ENCODE measurements at places on chromosomes 4 and X.

DNA sequence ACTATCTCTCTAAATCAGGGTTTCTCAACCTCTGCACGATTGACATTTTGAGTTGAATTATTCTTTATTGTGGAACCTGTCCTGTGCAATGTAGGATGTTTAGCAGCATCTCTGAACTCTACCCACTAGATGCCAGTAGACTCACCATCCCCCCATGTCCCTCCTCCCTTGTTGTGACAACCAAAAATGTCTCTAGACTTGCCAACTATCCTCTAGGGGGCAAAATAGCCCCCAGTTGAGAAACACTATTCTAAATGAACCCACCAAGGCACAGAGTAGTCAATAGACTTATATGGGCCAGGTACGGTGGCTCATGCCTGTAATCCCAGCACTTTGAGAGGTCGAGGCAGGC lies 49.1 kb upstream of the GAB1 start:
- DNase-seq: no peak

GRCh38 chr4:27429364-27429871 lies 568.8 kb downstream of the STIM2 start:
- no peak for DNase-seq

DNA sequence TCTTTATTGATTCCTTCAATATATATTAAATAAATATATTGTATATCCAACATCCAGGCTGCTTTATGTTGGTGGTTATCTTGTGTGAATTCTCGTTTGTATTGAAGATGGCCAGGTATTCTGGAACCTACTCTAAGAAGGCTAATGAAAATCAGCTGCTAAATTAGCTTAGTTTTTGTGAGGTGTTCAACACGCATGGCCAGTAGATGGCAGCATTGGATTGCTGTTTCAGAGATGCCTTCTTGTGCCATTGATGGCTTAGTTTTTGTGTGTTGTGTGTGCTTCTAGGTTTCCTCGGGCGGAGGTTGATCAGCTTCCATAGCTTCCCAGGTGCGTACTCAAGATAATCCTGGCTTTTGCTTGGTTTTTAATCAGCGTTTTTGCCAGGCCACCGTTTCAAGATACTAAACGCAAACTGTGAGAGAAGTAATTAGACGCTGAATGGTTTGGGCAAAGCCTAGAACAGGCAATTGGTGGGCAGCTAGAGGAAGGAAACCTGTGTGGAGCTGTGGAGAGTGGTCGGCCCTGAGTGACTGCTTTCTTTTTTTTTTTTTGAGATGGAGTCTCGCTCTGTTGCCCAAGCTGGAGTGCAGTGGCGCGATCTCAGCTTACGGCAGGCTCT lies 15.1 kb downstream of the NOCT start:
- peak; percentile 54 for DNase-seq

DNA sequence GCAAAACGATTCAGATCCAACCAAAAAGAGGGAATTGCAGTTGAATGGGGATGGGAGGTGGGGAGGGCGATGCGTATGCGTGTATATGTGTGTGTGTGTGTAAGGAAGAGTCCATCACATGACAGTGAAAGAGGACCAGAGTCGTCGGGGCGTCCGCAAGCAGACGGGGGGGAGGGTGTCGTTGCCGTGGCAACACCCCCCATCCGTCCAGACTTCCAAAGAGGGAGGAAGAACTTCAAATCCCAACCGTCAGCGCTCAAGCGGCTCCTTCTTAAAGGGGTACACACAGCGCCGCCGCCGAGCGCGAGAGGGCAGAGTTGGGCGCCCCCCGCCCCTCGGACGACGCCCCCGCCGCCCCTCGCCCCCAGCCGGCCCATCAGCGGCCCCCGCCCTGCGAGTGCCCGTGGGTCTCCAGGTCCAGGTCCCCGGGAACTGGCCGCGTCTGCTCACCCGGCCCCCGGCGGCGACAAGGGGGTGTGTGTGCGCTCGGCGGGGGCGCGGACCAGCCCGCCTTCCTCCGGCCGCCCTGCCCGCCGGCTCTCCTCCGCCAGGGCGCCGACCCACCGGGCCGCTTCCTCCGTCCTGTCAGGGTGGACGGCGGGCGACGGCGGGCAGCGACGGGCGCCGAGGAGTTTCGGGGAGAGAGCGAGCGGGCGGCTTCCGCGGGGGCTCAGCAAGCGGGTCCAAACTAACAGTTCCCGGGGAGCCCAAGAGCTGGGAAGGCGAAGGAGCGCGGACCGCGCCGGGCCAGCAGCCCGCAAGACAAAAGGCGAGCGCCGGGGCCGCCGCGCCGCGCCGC lies 685 bp downstream of the LCORL start:
- DNase-seq: peak; percentile 72

DNA sequence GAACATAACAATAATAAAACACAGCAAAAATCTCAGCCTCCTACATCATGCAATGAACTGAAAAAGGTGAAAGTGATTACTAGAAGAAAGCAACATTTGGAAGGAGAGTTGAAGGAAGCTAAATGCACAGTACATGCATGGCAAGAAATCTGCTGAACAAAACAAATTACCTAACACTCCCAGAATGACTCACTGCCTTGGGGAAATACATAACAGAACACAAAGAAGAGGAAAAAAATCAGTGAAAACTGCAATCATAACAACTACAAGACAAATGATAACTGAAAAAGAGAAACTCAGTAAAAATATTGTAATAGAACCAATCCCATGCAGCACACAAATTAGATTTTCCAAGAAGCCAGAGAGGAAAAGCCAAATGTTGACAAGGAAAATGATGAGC lies 1513.2 kb downstream of the ARAP2 start:
- DNase-seq: no peak

DNA sequence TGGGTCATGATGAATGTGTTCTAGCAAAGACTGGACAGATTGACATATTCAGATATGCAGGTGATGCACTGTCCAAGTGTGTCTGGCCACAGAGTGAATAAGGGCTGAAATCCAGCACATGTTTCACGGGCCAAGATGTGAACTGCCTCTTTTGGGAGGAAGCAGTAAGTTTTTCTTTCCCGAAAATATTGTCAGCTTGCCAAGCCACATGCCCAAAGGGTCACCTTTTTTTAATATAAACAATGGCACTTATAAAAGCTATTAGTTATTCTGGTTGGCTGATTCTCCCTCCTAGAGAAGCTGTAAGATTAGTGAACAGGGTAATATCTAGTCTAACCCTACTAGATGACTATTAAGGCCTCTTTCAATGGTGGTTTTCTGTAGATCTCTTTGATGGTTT lies 1.5 kb upstream of the EDNRA start:
- no peak for DNase-seq

- no peak for DNase-seq
These were observed 39.2 kb upstream of the C4orf54 start for GRCh38 chr4:99696801-99697200.

DNA sequence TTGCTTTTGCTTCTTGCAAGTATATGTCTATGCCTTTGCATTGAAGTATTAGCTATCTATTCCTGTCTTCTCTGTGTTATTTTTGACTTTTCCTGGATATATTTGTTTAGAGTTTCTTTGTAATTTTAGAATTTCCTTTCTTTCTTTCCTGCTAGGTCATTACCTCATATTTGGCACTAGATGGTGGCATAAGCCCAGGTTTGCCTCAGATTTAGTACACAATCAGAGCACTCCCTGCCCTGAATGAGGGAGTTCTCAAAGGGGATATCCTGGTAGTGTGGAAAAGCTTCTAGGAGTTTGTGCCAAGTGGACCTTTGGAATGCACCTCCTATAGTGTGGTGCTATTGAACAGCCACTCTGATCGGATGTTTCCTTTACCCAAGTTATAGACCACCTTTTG lies 181.6 kb downstream of the UGT8 start:
- DNase-seq: peak; percentile 22

GRCh38 chr4:163662768-163663167 lies 168.3 kb downstream of the TMA16 start:
- no peak for DNase-seq

DNA sequence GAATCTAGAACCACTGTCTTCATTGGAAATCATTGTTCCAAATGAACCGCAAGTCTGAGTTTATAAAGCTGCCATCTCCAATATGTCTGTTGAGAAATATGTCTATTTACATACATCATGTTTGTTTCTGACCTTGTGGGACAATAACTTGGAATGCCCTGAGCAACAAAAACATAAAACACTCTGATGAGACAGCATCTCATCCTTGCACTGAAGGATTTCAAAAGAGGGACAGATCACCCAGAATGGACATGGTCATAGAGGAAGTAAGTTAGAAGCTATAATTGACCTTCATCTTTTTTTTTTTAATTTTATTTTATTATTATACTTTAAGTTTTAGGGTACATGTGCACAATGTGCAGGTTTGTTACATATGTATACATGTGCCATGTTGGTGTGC lies 22.5 kb downstream of the RXFP1 start:
- DNase-seq: no peak

- no peak for DNase-seq
These were observed 16.9 kb upstream of the XPNPEP2 start for GRCh38 chrX:129721870-129722269.

- no peak for DNase-seq
These were observed 257.2 kb downstream of the FBXW7 start for GRCh38 chr4:152278505-152279233.

- no peak for DNase-seq
These were observed 43.0 kb upstream of the SCOC start for GRCh38 chr4:140330311-140330900.

- DNase-seq: no peak
These were observed 90.5 kb upstream of the GATB start for GRCh38 chr4:151851354-151851753.

DNA sequence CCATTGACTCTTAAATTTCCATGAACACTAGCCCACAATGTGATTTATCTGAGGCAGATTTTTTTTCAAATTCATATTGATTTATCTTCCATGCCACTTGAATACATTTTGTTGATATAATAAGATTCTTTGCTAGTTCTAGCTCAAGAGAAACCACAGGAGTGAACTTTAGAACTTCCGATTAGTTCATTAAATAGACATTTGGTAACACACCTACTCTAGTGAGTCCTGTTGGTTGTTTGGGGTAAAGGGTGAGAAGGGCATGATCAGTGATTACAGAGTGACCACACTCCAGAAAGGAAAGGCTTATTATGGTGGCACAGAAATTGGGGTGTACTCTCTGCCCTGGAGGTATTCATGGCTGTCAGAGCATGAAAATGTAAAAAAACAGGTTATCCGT lies 120.4 kb downstream of the CDKL5 start:
- DNase-seq: no peak

DNA sequence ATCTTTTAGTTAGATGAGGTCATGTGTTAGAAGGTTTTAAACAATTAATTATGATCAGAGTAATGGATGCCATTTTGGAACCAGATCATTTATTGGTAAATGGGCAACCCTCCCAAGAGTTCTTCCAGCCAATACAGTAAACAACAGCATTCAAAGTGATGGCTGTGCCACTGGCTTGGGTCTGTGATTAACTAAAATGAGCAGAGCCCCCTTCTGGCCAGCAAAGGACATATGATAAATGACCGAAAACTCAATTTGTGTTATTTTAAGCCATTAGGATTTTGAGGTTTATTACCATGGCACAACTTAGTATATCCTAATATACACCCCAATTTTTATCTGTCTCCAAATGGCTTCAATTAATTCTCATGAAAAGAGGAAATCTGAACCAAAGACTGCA lies 90.8 kb upstream of the NPFFR2 start:
- no peak for DNase-seq

GRCh38 chr4:124265701-124266100 lies 446.8 kb downstream of the ANKRD50 start:
- no peak for DNase-seq

DNA sequence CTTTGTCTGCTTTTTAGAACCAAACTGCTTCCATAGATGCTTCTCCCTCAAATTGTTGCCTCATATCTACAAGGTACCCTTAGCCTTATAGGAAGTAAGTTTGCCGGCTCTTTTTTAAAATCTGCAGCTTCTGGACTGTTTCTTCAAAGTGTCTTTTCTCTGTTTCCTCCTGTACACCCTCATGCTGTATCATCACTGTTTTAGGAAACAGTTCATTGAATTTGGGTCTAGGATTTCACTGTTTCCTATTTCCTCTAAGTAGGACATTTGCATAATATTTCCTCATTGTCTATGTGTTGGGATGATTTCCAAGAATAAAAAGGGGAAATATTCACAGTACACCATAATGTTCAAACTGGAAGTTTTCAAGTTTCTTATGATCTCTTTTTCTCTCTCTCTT lies 43.0 kb downstream of the BANK1 start:
- no peak for DNase-seq

- no peak for DNase-seq
These were observed 215.9 kb upstream of the AADAT start for GRCh38 chr4:170305627-170306026.

DNA sequence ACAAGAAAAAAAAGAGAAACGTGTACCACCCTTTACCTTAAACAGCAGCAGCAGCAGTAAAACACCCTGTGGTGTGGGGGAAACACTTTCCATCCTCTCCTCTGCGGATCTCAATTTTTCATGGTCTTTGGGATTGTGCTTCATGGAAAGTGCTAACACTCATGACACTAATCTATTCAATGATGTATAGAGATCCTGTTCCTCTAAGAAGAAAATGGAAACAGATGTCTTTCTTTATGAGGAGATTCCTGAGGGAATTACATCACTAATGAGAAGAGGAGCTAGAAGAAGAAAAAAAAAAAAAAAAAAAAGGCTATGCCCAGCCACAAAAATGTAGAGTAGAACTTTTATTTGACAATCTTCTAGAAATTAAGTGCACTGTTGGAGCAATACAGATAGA lies 62.9 kb upstream of the NDST3 start:
- peak; percentile 16 for DNase-seq

DNA sequence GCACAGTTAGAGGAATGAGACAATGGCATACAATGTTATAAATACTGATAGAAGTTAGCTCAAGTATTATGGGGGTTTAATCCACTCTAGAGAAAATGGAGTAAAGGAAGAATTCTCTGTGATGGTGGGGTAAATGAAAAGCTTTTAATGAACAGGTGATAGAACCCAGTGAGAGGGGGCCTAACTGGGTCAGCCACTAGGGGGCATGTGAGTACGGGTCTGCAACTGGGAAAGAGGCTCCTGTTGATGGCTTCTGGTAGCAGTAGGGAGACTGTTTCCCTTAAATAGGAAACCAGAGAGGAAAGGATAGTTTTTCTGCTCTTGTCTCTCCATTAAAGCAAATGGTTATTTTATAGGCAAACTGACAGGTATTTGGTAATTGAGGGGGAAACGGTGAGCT lies 132.8 kb upstream of the GPR101 start:
- no peak for DNase-seq

- DNase-seq: no peak
These were observed 98.9 kb downstream of the CPEB2 start for GRCh38 chr4:15100994-15101695.

DNA sequence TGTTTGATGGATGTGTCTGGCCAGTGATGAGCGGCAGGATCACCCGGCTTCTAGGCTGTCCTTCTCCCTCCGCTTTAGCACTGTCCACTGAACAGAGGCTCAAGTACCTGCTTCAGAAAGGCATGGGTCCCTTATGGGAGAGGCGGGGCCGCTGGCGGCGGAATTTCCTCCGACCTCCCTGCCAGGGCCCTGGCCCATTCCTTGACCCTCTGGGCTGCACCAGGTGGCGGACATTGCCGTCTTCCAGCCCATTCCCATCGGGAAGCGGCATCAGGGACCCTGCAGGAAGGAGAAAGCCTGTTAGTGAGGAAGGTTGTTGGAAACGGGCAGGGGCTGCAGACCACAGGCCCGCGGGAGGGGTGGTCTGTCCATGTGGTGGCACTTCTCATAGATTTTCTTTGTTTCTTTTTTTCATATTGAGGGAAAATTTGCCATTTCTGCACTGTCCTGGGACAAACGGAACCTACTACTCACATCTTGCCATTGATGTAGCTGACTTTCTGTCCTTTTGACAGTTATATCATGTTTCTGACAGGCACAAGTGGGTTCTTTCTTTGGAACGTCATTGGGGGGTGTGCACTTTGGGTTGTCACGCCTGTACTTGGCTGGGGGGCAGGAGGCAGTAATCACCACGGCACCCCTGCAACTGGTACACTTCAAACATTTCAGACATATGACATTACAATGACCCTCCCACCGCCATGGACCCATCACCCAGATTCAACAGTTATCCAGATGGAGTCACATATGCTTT lies 6.1 kb downstream of the APLN start:
- no peak for DNase-seq

Measured in A172 (cell line).